H1 (cell line): ENCODE measurements at places on chromosomes 13 and 19. TPM values are rescaled to one million over a fixed set of nuclear protein-coding genes. Genes with fewer than 3 reads are reported as not detected.
A peak's percentile ranks its signal among the peaks of the same experiment; 100 is the strongest.

DNA sequence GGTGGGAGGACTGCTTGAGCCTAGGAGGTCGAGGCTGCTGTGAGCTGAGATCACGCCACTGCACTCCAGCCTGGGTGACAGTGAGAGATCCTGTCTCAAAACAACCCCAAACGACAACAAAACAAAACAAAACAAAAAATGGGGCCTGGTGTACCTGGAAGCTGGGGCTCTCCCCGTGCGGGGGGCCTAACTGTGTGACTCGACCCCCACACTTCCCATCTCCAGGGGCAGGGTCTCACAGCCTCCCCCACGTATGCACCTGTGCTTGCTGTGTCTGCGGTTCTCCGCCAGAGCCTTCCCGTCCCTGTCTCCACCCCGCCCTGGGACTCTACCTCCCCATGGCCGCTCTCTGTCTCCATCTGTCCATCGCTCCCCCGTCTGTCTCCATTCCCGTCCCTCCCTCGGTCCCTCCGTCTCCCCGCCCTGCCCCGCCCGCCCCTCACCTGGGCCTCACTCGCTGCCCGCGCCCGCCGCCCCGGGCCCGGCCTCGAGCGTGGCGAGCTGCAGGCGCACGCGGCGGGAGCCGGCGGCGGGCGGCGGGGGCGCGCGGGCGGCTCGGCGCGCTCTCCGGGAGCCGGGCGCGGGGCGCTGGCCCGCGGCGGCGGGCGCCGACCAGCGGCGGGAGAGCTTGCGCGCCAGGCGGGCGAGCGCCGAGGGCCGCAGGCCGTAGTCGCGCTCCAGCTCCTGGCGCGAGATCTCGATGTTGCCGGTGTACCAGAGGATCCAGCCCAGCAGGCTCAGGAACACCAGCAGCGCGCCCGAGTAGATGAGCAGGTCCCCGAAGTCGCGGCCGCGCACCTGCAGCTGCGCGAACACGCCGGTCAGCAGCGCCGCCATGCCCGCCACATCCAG lies 587 bp downstream of the TMEM238 start:
- peak; percentile 72 for DNase-seq
- H3K27ac ChIP-seq = no peak overlapping the region
- no peaks in the 10 kb centered on the region for H3K27me3 ChIP-seq
- peak overlapping the region; percentile 96 for H3K4me3 ChIP-seq
- H3K4me1 ChIP-seq = peaks cover 29% of the 10 kb centered on the region

The CTXN1 gene
- 58.0 and 64.5 TPM in 2 replicates for total RNA-seq

- H3K4me3 ChIP-seq = no peak overlapping the region
- no peaks in the 10 kb centered on the region for H3K27me3 ChIP-seq
- H3K36me3 ChIP-seq = peaks cover 3% of the 10 kb centered on the region
Measured at GRCh38 chr13:94617389-94618000, 15.8 kb downstream of the GPR180 start.

The MEIOSIN gene
- not detected in 2 replicates for total RNA-seq

DNA sequence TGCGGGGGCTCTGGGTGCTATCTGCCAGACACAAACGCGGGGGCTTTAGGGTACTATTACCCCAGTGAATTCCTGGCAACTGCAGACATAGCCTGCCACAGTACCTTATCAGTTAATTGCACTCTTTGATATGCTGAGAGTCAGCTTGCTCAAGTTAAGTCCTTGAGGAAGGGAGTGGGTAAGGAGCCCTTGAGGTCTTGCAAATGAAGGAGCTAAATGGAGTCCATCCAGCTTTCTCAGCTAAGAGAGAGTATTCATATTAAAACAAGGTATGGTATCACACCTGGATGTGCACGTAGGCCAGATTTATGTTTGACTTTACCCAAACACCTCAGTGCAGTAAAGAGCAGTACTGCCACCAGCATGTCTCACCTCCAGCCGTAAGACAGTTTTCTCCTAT lies 11.5 kb upstream of the ZNF606 start:
- H3K27ac ChIP-seq = no peak overlapping the region
- no peaks in the 10 kb centered on the region for H3K27me3 ChIP-seq
- H3K4me3 ChIP-seq = no peak overlapping the region
- H3K4me1 ChIP-seq = no peaks in the 10 kb centered on the region

The GRK1 gene
- total RNA-seq = 0.21 TPM in 1 of 2 replicates, not detected in the other

GRCh38 chr13:74695021-74695800 lies 561.0 kb upstream of the KLF12 start:
- no peak overlapping the region for H3K4me3 ChIP-seq
- H3K4me1 ChIP-seq = peaks cover 2% of the 10 kb centered on the region
- H3K27ac ChIP-seq = no peak overlapping the region
- no peak for DNase-seq
- H3K27me3 ChIP-seq = no peaks in the 10 kb centered on the region

GRCh38 chr19:6063576-6064335 lies 46.5 kb downstream of the RFX2 start:
- no peak for DNase-seq
- H3K4me3 ChIP-seq = no peak overlapping the region
- 0 out of 2 replicates have a peak overlapping the region, but pooled peaks have one; percentile 38 for H3K27ac ChIP-seq
- no peaks in the 10 kb centered on the region for H3K36me3 ChIP-seq

The PRR22 gene
- 2.1 and 3.7 TPM in 2 replicates for total RNA-seq

GRCh38 chr13:33537026-33537425 lies 251.5 kb upstream of the STARD13 start:
- H3K27me3 ChIP-seq = no peaks in the 10 kb centered on the region
- H3K4me3 ChIP-seq = no peak overlapping the region
- no peak overlapping the region for H3K27ac ChIP-seq
- no peak for DNase-seq

DNA sequence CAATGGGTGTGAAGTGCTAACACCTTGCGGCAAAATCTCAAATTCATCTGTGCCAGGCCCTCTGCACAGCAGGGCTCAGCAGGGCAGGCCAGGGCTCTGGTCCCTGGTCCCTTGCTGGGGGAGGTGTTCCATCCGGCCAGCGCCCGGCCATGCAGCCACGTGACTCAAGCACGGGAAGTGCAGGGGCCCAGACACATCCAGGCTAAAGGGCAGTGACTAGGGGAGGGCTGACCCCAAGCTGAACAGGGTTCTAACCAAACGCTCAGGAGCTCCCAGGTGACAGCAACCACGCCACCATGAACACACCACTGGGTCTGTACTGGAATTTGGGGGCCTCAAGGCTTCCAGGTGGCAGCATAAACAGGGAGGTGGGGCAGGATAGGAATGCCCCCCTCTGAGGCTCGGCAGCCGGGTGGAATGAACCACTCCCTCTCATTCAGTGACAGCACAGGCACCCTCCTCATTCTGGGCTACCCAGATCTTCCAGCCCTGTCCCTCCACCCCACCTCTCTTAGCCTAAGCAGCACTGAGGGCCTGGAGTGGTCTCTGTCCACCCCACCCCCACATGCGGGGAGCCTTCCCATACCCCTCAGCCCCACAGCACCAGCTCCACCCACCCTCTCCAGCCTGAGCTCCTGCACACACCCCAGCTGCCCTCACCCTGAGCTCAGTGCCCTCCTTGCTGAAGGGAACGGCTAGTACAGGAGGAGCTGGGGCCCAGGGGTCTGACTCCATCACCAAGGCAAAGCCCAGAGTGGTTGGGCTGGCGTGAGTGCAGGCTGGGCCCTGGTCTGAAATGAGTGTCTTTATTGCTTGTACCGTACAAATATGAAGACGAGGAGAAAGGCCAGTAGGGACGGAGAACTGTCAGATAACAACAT lies 5.3 kb upstream of the CCNP start:
- H3K27me3 ChIP-seq = no peaks in the 10 kb centered on the region
- H3K4me1 ChIP-seq = no peaks in the 10 kb centered on the region
- no peak overlapping the region for H3K4me3 ChIP-seq
